GM23248 (cell line): ENCODE measurements at places on chromosomes 4 and X. TPM values are rescaled to one million over a fixed set of nuclear protein-coding genes. Genes with fewer than 3 reads are reported as not detected.

DNA sequence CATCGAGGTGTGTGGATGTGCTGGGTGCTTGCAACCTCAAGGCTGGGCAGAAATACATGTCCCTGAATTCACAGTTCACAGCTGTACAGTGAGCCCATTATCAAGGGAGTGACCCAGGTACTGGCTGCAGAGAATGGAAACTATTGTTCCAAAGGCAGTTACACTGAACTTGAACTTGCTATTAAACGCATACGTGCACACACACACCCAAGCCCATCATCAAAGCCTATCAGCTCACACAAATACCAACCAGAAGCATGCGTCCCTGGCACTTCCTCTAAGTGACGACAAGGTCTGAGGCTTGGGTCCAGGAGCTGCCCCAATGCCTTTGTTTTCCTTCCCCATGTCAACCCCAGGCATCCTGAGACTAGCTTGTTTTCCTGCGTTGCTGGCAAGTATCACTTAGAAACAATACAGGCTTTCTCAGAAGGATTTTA is 88.6 kb downstream of the IRF2 start:
- peaks cover 11% of the 10 kb centered on the region; the same call in 1 of the 2 replicates for H3K36me3 ChIP-seq
- H3K27me3 ChIP-seq: no peaks in the 10 kb centered on the region
- H3K27ac ChIP-seq: no peak overlapping the region
- no peak overlapping the region for H3K4me3 ChIP-seq

Gene KIAA1210
- total RNA-seq: not detected in 2 replicates

Gene EDA2R
- 14.3 and 17.6 TPM in 2 replicates for total RNA-seq

- no peaks in the 10 kb centered on the region for H3K4me1 ChIP-seq
- H3K27ac ChIP-seq: no peak overlapping the region
- H3K27me3 ChIP-seq: no peaks in the 10 kb centered on the region
- H3K36me3 ChIP-seq: no peaks in the 10 kb centered on the region
- no peak for DNase-seq
- H3K4me3 ChIP-seq: no peak overlapping the region
Observed at GRCh38 chrX:10143071-10143983, 13.4 kb upstream of the CLCN4 start.

Gene JCHAIN
- 2.3 and 3.0 TPM in 2 replicates for total RNA-seq

GRCh38 chr4:88765729-88766128 is 68.1 kb upstream of the NAP1L5 start:
- no peaks in the 10 kb centered on the region for H3K36me3 ChIP-seq
- no peak overlapping the region for H3K4me3 ChIP-seq
- DNase-seq: peak; percentile 89
- no peaks in the 10 kb centered on the region for H3K27me3 ChIP-seq
- H3K27ac ChIP-seq: no peak overlapping the region
- peaks cover 12% of the 10 kb centered on the region for H3K4me1 ChIP-seq

Gene DUX4
- total RNA-seq: not detected in 2 replicates

GRCh38 chr4:17448689-17449088 is 63.2 kb downstream of the QDPR start:
- no peaks in the 10 kb centered on the region for H3K36me3 ChIP-seq
- H3K27ac ChIP-seq: 0 out of 2 replicates have a peak overlapping the region, but pooled peaks have one; percentile 12
- H3K4me3 ChIP-seq: 0 out of 2 replicates have a peak overlapping the region, but pooled peaks have one; percentile 4
- peaks cover 13% of the 10 kb centered on the region for H3K4me1 ChIP-seq
- peak; percentile 82 for DNase-seq

GRCh38 chrX:119218198-119218597 is 17.9 kb upstream of the PGRMC1 start:
- no peaks in the 10 kb centered on the region for H3K4me1 ChIP-seq
- H3K27ac ChIP-seq: no peak overlapping the region
- no peak overlapping the region for H3K4me3 ChIP-seq
- no peaks in the 10 kb centered on the region for H3K36me3 ChIP-seq

DNA sequence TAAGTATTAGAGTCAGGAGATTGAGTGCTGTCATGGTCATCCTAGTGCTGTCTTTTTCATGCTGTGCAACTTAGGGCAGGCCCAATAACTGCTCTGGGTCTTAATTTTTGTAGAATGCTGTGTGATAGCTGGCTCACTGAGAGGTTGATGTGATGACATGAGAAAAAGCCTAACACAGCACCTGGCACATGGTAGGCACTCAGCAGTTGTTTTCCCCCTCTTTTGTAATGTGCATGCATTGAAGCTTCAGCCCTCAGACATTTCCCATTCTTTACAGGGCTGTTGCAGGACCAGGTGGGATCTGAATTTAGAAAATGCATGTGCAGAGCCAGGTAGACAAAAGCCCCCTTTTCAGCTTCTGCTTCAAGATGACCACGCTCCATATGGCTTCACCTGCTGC is 44.1 kb upstream of the SOX3 start:
- DNase-seq: no peak
- H3K36me3 ChIP-seq: no peaks in the 10 kb centered on the region
- no peak overlapping the region for H3K4me3 ChIP-seq
- no peaks in the 10 kb centered on the region for H3K4me1 ChIP-seq

GRCh38 chr4:6594826-6595355 is 19.9 kb downstream of the MAN2B2 start:
- DNase-seq: peak; percentile 60
- H3K4me1 ChIP-seq: no peaks in the 10 kb centered on the region
- H3K4me3 ChIP-seq: no peak overlapping the region
- no peaks in the 10 kb centered on the region for H3K27me3 ChIP-seq
- no peak overlapping the region for H3K27ac ChIP-seq
- H3K36me3 ChIP-seq: no peaks in the 10 kb centered on the region

Gene CHRDL1
- not detected in 2 replicates for total RNA-seq

DNA sequence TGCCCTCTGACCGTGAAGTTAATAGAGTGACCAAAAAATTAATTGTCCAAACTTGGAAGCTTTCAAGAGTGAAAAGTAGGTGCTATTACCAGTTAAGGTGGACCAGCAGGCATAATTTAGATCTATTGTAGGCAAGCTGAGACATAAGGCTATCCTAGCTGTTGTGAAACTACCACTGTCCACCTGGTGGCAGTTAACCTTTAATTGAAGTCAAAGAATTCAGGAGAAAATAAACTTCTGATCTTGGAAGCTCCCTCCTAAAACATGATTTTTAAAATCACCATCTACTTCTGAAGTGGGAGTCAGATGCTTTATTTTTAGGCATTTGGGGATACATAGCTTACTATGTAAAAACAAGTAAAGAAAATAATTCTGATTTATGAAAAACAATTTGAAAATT is 636.3 kb upstream of the HTR2C start:
- no peaks in the 10 kb centered on the region for H3K27me3 ChIP-seq
- H3K4me3 ChIP-seq: no peak overlapping the region
- no peak overlapping the region for H3K27ac ChIP-seq
- H3K36me3 ChIP-seq: no peaks in the 10 kb centered on the region
- no peak for DNase-seq

- H3K27ac ChIP-seq: no peak overlapping the region
- H3K4me1 ChIP-seq: no peaks in the 10 kb centered on the region
- DNase-seq: peak; percentile 75
- H3K27me3 ChIP-seq: 0 out of 2 replicates have a peak, but pooled peaks cover under 1% of the 10 kb centered on the region
- no peaks in the 10 kb centered on the region for H3K36me3 ChIP-seq
Observed at GRCh38 chr4:5142726-5143125, 91.4 kb downstream of the STK32B start.

GRCh38 chr4:93436000-93436626 is 392.4 kb upstream of the ATOH1 start:
- H3K4me3 ChIP-seq: no peak overlapping the region
- no peaks in the 10 kb centered on the region for H3K27me3 ChIP-seq
- no peaks in the 10 kb centered on the region for H3K36me3 ChIP-seq
- no peak for DNase-seq
- no peaks in the 10 kb centered on the region for H3K4me1 ChIP-seq

DNA sequence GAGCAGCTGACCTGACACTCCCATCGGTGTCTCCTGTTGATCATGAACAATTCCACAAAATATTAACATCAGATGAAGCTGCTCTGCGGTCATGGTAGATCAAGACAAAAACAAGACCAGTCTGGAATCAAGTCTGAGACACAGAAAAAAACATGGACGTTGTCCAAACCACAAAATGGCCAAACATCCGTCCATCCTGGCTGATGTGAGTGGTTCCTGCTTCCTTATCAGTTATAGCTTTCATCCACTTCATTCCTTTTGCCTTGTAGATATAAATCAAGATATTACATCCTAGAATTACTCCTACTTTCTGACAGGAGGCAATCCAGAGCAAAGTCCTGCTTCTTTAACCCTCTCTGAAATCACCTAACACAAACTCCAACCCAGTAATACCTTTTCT is 28.8 kb upstream of the PCSK1N start:
- H3K27me3 ChIP-seq: no peaks in the 10 kb centered on the region
- no peak overlapping the region for H3K4me3 ChIP-seq
- no peaks in the 10 kb centered on the region for H3K4me1 ChIP-seq

Gene F9
- total RNA-seq: not detected in 2 replicates

DNA sequence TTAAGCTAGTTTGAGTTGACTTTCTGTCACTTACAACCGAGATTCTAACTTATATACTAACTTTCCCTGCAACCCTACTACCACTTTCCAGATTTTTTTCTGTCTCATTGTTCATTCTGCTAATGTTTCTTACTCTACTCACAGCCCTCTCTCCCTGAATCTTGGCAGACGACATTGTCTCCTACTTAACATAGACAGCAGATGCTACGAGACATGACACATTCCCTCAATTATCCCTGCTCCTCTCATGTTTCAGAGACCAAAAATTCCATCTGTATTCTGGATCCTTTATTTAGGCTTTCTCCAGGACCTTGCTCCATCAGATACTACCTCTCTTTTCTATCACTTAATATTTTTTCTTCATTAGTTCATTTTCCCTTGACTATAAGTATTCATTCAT is 379.1 kb upstream of the TEX13C start:
- no peaks in the 10 kb centered on the region for H3K4me1 ChIP-seq
- no peak overlapping the region for H3K4me3 ChIP-seq
- no peak overlapping the region for H3K27ac ChIP-seq
- DNase-seq: no peak
- no peaks in the 10 kb centered on the region for H3K36me3 ChIP-seq

DNA sequence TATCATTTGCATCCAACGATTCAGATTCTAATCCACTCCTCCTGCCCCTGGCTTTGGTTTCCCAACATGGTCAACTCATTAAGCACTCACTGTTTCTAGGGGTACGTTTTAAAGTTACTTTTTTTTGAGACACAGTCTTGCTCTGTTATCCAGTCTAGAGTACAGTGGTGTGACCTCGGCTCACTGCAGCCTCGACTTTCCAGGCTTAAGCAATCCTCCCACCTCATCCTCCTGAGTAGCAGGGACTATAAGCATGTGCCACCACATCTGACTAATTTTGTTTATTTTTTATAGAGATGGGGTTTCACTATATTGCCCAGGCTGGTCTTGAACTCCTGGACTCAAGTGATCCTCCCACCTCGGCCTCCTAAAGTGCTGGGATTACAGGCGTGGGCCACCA is 48.9 kb downstream of the TMEM156 start:
- H3K27ac ChIP-seq: no peak overlapping the region
- no peak overlapping the region for H3K4me3 ChIP-seq
- H3K4me1 ChIP-seq: peaks cover 50% of the 10 kb centered on the region

DNA sequence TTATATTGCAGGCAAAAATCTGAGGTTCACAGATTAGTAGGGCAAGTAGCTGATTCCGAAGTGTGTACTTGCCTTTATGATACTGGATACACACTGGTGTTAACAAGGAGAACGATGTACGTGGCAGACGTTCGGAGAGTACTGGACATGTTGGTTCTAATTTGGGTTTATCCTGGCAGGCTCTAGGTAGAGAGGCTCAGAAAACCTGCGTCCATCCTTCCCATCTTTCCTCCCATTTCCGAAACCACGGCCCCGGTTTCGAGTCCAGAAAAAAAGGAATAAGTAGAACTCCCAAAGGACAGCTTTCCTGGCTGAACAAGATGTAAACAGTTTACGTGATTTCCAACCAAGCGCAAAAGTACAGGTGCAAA is 351 bp upstream of the SLC30A9 start:
- no peaks in the 10 kb centered on the region for H3K36me3 ChIP-seq
- peak overlapping the region; percentile 44 for H3K27ac ChIP-seq
- H3K4me3 ChIP-seq: peak overlapping the region; percentile 92
- H3K27me3 ChIP-seq: no peaks in the 10 kb centered on the region
- DNase-seq: no peak

DNA sequence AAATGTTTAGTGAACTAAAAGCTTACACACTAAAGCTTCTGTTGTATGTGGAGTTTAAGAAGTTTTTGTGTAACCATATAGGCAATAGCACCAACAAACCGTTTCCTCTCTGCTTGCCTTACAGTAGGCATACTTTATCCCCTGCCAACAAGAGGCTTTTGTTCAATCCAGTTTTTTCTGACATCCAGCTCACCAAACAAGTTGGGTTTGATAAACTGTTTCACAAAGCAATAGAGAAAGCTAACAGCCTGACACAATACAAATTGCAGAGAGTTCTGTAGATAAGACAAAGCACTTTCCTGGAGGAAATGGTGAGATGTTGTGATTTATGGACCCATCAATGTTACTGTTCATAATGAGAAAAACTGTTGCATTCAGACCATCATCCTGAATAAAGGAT is 53.8 kb downstream of the PACRGL start:
- no peaks in the 10 kb centered on the region for H3K27me3 ChIP-seq
- H3K4me1 ChIP-seq: no peaks in the 10 kb centered on the region
- H3K4me3 ChIP-seq: no peak overlapping the region
- H3K27ac ChIP-seq: no peak overlapping the region
- DNase-seq: no peak
- H3K36me3 ChIP-seq: no peaks in the 10 kb centered on the region

GRCh38 chr4:55340266-55340665 is 5.8 kb upstream of the SRD5A3 start:
- H3K27me3 ChIP-seq: no peaks in the 10 kb centered on the region
- DNase-seq: no peak
- no peaks in the 10 kb centered on the region for H3K4me1 ChIP-seq
- H3K4me3 ChIP-seq: no peak overlapping the region
- H3K36me3 ChIP-seq: no peaks in the 10 kb centered on the region

DNA sequence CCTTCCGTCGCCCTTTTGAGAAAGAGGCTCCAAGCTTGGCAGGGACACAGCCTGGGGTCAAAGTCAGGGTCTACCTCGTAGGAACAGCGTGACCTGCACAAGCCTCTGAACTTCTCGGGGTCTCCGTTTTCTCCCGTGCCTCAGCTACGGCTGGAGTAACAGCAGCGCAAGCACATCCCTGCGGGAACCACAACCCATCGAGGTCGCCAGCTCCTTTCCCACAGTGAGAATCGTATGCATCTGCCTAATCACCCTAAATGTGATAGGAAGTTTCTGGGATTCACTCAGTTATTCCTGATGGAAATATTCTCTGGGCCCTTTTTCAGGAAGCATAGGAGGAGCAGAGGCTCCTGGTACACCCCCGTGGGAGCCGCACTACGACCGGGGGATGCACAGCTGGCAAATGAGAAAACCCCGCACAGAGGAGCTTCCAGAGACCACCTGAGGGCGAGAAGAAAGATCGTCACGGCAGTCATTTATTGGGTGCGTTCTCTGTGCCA is 24.7 kb downstream of the PPP2R2C start:
- no peaks in the 10 kb centered on the region for H3K36me3 ChIP-seq
- no peak overlapping the region for H3K27ac ChIP-seq
- no peak overlapping the region for H3K4me3 ChIP-seq
- H3K27me3 ChIP-seq: peaks cover 26% of the 10 kb centered on the region

GRCh38 chr4:59983852-59984251 is 1216.3 kb upstream of the ADGRL3 start:
- H3K4me3 ChIP-seq: no peak overlapping the region
- no peaks in the 10 kb centered on the region for H3K27me3 ChIP-seq
- H3K4me1 ChIP-seq: no peaks in the 10 kb centered on the region
- DNase-seq: no peak

Gene HELT
- total RNA-seq: not detected in 2 replicates
